ENCODE measurements at places on chromosomes 2 and 18.

GRCh38 chr2:16911746-16912145 is 246.1 kb upstream of the CYRIA start:
- no peak for DNase-seq

DNA sequence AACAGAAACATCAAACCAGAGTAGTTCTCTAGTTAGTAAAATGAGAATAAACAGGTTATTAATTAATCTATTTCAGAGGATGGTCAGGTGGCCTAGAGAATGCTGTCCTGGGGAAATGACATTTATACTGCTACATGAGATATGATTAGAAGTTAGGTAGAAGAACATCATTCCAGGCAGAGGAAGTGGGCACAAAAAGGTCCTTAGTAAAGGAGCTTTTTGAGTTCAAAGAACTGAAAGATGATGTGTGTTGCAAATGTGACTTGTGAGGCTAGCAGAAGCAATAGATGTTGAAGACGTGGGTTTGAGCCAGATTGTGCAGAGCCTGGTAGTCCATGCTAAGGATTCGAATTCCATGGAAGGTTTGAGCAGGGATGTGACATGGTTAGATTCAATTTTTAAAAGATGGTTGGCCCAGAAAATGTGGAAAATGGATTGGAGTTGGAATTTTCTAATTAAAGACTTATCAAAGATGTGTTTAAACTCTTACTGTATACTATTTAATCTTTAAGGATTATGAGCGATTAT is 34.2 kb downstream of the RAB10 start:
- DNase-seq = no peak

- no peak for DNase-seq
Observed at GRCh38 chr2:118706371-118706770, 141.1 kb downstream of the EN1 start.

DNA sequence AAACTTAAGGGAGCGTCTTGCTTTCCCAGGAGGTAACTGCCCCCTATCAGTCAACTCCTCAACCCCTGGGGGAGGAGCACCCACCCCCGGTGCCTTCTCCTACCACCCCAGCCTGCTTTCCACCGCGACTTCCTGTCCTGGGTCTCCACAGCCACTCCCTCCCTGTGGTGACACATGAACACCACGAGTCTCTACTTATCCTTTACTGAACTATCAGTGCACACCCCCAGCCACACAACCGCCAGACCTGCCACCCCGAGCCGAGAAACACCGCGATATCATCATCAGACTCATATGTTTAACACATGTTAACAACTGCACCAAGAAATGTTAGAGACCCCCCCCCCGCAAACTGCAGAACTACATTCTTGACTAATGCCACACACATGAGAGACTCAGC is 43.3 kb downstream of the LONRF2 start:
- peak; percentile 41 for DNase-seq

DNA sequence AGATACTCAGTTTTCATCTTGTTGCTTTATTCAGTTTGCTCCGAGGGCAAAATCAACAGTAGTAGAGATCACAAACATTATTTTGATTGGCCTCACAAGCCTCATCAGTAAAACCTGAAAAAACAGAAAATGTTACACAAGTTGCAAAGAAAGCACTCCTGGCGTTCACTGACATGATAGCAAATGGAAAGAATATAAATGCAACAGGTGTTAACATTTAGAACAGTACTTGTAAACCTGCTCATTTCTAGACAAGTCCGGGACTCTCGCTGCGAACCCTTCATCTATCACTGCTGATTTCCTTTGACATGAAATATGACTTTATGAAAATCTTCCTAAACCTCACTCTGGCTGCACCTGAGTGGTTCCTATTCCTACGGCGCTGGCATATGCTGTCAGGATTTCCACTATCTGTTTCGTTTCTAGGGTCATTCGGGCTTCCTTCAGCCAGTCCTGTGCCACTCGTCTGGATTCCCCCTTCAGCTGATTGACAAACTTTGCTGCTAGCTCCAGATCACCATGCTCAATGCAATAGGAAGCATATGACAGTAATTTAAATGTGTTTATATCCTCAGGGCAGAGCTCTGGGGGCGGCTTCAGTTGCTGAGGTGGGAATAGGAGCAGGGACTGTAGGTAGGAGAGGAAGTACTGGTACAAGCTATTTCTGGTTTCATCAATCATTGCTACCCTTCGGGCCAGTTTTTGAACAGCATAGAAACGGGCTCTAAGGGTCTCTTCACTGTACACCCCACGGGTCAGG is 38.1 kb downstream of the PTCD3 start:
- no peak for DNase-seq

DNA sequence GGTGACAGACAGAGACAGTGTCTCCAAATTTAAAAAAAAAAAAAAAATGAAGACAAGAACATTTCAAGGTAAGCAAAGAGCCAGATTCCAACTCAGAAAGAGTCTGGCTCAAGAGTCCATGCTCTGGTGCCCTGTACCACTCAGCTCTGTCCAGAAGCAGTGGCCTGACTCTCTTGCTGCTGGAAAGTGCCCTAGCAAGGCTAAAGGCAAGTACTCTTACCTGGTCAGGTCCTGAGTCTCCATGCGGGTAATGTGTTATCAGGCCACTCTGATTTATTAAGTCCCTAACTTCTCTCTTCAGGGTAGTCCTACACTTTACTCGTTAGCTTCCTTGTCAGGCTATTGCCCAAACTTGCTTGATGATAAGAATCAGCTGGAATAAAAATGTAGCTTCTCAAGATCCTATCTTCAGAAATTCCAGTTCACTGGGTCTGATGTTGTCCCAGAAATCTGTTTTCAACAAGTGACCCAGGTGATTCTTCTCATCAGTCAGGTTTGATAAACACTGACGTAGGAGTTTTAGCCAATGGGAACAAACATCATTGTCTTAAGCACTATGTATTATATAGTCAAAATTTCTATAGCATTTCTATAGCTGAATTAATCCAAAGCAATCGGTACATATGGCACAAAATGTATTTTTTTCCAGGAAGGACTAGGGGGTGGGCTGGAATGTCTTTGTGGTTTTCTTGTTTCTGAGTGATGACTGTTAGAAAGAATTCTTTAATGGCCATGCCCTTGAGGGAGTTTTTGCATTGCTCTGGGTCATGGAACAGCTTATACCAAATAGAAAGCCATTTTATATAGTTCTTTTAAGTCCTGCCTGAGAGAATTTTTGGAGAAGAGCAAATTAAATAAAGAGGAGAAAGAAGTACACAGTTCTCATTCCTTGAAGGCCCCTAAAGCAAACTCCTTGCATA is 139.9 kb upstream of the DNMT3A start:
- peak; percentile 88 for DNase-seq

- no peak for DNase-seq
Observed at GRCh38 chr2:176193048-176193447, 4.6 kb downstream of the HOXD1 start.

DNA sequence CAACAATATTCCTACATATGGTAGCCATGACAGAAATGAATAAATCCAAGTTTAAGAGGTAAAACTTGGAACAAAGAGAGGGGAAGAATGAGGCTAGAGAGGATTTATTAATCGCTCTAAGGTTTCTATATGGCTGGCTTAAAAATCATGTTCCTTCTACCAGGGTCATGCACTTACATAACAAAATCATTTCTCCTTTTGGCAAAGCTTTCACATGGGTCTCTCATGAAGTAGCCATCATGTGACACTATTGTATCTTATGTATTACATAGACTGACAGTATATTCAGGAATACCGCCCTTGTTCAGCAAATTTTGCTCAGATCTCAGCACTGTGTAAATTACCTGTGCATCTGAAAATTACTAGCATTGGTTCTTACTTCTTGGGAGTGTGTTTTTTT is 1554.5 kb upstream of the SLC39A10 start:
- no peak for DNase-seq

DNA sequence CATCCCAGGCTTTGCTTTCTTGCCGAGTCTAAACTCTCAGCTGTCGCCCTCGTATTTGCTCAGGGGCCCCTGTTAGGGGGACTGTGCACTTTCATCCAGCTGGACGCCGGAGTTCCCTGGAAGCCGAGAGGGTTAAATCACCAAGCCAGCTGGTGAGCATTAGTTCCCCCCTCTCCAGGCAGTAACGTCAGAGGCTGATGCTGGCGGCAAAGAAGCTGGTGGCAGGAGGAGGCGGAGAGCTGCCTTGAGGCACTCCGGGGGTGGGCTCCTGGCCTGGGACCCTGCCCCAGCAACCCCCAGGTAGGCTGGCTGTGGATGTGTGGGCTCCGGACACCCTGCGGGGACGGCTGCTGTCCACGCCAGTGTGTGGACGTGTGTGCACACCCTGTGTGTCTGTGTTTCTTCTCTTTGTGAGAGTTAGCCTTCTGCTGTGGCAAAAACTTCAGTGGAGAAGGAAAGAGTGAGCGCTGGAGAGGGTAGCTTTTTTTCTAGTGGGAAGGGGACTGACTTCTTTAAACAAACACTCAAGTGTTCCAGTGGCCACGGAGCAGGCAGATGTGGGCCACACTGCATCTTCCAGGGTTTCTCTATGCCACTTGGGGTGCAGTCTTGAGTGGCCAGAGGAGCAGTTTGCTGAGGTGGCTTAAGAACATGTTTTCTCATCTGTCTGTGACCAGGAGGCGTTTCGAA is 84.7 kb downstream of the GLI2 start:
- peak; percentile 88 for DNase-seq

DNA sequence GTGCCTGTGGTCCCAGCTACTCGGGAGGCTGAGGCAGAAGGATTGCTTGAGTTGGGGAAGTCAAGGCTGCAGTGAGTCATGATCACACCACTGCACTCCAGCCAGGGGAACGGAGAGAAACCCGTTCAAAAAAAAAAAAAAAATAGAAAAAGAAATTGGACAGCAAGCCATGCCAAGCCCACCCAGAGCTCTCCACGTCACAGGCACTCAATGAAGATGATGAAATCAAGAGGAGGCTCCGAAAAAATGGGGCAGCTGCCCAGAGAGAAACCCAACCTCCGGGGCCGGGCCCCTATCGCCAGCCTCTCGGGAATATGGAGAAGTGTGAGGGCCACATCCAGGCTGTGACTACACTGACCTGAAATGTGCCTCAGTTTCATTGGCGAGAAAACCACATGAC is 40.0 kb downstream of the BIN1 start:
- DNase-seq = peak; percentile 72

- DNase-seq = no peak
Observed at GRCh38 chr2:10211844-10212422, 89.4 kb downstream of the RRM2 start.

GRCh38 chr18:13463526-13464210 is 245.1 kb downstream of the LDLRAD4 start:
- no peak for DNase-seq

- DNase-seq = peak; percentile 34
Observed at GRCh38 chr2:64462940-64463700, 9.2 kb downstream of the LGALSL start.

DNA sequence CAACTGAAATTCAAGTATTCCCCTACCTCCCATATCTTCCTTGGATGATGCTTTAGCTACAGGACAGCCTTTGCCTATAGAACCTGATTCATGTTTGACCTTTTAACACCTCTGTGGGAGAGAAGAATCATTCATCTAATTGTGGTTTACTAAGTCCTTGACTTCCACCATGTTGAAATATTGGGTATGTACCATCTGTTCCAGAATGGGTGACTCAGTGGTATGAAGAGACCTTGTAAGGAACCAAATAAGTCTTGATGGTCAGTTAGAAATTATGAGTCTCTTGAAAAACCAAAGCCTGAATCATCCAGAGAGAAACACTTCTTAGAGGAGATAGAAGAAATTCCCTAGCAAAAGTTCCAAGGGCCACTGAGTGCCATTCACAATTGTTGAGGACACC is 27.5 kb downstream of the STAMBP start:
- DNase-seq = peak; percentile 99

DNA sequence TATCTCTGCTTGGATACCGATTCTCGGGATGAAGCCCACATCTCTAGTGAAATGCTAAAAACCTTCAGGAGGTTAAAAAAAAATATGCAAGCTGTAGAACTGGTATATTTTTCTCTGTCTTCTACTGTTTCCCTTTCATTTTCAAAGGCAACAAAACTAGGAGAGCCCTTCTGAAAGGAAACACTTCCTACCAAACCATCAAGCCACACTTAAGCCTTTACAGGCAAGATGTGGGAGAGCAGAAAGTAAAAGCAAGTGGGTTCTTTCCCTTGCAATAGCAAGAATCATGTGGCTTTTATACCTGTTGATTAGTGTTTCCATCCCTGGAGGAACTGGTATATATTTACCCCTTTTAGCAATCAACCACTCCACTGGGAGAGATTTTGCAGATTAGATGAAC is 147.9 kb upstream of the ACAA2 start:
- DNase-seq = no peak

GRCh38 chr2:74238879-74239278 is 40.5 kb downstream of the MTHFD2 start:
- peak; percentile 72 for DNase-seq

DNA sequence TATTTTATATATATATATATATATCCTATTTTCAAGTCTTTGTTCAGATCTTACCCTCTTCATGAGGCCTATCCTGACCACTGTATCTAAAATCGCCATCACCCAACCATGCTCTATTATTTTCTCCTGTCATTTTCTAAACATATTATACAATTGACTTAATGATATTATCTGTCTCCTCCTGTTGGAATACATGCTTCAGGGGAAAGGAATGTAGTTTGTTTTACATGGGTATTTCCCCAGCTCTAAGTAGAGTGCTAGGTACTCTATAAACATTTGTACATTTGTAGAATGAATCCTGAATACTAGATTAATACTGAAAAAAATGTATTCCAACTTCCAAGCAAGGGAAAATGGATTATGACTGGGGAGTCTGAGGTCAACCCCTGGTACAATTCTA is 26.2 kb downstream of the TTC21B start:
- DNase-seq = peak; percentile 6
